ENCODE measurements at places on chromosomes 16 and 17.

- no peak overlapping the region for H3K27ac ChIP-seq
- H3K4me3 ChIP-seq: no peak overlapping the region
- H3K27me3 ChIP-seq: peaks cover 73% of the 10 kb centered on the region
- H3K4me1 ChIP-seq: peaks cover 21% of the 10 kb centered on the region
- no peaks in the 10 kb centered on the region for H3K36me3 ChIP-seq
- DNase-seq: peak; percentile 63
These were observed 3.8 kb upstream of the C1QL1 start for GRCh38 chr17:44971776-44972483.

DNA sequence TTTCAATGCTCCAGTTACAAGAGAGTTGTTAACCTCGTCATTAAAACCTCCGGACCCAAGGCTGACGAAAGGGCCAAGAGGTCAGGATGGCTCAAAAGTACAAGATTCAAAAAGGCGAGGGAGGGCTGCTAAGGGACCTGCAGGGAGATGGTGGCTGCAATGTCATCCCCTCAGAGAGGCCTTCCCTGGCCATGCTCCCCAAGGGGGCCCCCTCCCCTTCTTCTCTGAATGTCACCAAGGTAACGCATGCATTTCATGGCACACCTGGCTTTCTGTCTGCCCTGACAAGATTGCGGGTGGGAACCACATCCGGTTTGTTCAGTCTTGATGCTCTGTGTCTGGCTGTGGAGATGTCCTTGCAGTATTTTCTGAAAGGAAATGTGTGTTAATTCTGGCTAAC is 89.9 kb downstream of the C16orf78 start:
- peak overlapping the region; percentile 21 for H3K4me3 ChIP-seq
- peak overlapping the region; percentile 69 for H3K27ac ChIP-seq
- no peaks in the 10 kb centered on the region for H3K36me3 ChIP-seq
- H3K27me3 ChIP-seq: peaks cover 9% of the 10 kb centered on the region
- peak; percentile 90 for DNase-seq

DNA sequence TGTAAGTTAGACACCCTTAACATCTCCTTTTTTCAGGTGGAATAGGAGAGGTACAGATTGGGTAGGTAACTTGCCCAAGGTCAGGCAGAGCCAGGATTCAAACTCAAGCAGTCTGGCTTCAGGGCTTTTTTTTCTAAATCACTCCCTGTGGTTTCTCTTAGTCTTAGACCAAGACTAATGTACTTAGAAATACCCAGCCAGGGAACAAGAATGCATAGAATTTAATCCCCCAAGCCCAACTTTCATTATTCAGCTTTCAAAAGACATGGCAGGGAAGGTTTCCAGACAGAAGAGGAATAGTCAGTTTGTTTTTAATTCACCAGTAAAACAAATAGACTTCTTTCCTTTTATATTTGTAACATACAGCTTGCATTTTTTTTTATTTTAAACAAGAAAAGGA is 305.2 kb upstream of the RBFOX1 start:
- H3K27ac ChIP-seq: no peak overlapping the region
- H3K4me3 ChIP-seq: no peak overlapping the region
- DNase-seq: no peak
- no peaks in the 10 kb centered on the region for H3K36me3 ChIP-seq
- no peaks in the 10 kb centered on the region for H3K4me1 ChIP-seq

GRCh38 chr17:59846394-59847165 is 46.2 kb downstream of the TUBD1 start:
- DNase-seq: no peak
- H3K27ac ChIP-seq: peak overlapping the region; percentile 100
- H3K4me3 ChIP-seq: peak overlapping the region; percentile 13

DNA sequence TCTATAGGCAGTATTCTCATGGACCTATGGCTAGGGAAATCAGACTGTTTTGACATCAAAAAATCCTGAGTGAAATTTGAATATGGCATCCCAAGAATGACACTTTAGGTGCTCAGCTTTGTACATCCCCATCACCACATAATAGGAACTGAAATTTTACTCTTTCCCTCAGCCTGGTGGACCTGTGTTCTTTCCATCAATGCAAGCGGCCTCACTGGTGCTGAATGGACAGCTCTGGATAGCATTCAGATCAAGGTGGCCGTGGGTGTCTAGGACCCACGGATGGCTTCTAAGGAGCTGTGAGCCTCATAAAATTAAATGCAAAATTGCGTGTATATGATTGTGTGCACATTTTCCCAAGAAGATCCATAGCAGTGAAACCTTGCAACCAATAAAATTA is 152.6 kb downstream of the MAP2K6 start:
- peaks cover 14% of the 10 kb centered on the region for H3K27me3 ChIP-seq
- no peaks in the 10 kb centered on the region for H3K36me3 ChIP-seq
- DNase-seq: no peak
- H3K27ac ChIP-seq: no peak overlapping the region
- H3K4me3 ChIP-seq: no peak overlapping the region

Data from activated CD8-positive, alpha-beta memory T cell treated with anti-CD3 and anti-CD28 coated beads, Interleukin-2, amount 10 ng/mL, durations not matched to agents 7 days and 5 days (primary cell).